GM23338 (cell line): ENCODE measurements at places on chromosomes 7 and 10. TPM values are rescaled to one million over a fixed set of nuclear protein-coding genes. Genes with fewer than 3 reads are reported as not detected.

The EPHA1 gene
- total RNA-seq, result 119 and 154 TPM in 2 replicates

GRCh38 chr7:69653806-69654205 is 55.5 kb downstream of the AUTS2 start:
- no peak overlapping the region for H3K4me3 ChIP-seq
- H3K4me1 ChIP-seq, result peaks cover 43% of the 10 kb centered on the region

GRCh38 chr10:8455181-8455580 is 400.7 kb downstream of the GATA3 start:
- no peaks in the 10 kb centered on the region for H3K4me1 ChIP-seq
- no peaks in the 10 kb centered on the region for H3K27me3 ChIP-seq
- no peak for DNase-seq

GRCh38 chr7:42765931-42766330 is 145.9 kb downstream of the C7orf25 start:
- H3K4me1 ChIP-seq, result no peaks in the 10 kb centered on the region
- no peak overlapping the region for H3K4me3 ChIP-seq
- H3K27ac ChIP-seq, result no peak overlapping the region
- H3K36me3 ChIP-seq, result no peaks in the 10 kb centered on the region

GRCh38 chr7:2688409-2689342 is 674 bp downstream of the AMZ1 start:
- H3K4me1 ChIP-seq, result no peaks in the 10 kb centered on the region; the same call in 1 of the 2 replicates
- H3K27me3 ChIP-seq, result peaks cover 25% of the 10 kb centered on the region
- H3K36me3 ChIP-seq, result no peaks in the 10 kb centered on the region
- peak overlapping the region; percentile 65 for H3K4me3 ChIP-seq

The MMP21 gene
- not detected in 2 replicates for total RNA-seq

DNA sequence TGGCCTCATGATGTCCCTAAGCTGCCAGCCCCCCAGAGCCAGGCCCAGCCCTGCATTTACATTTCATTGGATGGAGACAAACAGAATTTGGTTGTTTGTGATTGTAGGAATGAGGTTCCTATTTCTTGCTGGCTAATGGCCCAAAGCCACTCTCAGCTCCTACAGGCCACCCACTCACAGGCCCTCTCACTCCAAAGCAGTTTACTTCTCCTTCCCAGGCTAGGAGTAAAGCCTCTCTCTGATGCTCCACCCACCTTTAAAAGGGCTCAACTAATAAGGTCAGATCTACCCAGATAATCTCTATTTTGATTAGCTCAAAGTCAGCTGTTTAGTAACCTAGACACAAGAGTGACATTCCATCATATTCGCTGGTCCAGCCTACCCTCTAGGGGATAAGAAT is 11.2 kb upstream of the CUZD1 start:
- peaks cover under 1% of the 10 kb centered on the region; the same call in 1 of the 2 replicates for H3K4me1 ChIP-seq
- H3K36me3 ChIP-seq, result no peaks in the 10 kb centered on the region; the same call in 1 of the 2 replicates
- H3K27me3 ChIP-seq, result no peaks in the 10 kb centered on the region
- H3K4me3 ChIP-seq, result no peak overlapping the region
- H3K27ac ChIP-seq, result no peak overlapping the region

DNA sequence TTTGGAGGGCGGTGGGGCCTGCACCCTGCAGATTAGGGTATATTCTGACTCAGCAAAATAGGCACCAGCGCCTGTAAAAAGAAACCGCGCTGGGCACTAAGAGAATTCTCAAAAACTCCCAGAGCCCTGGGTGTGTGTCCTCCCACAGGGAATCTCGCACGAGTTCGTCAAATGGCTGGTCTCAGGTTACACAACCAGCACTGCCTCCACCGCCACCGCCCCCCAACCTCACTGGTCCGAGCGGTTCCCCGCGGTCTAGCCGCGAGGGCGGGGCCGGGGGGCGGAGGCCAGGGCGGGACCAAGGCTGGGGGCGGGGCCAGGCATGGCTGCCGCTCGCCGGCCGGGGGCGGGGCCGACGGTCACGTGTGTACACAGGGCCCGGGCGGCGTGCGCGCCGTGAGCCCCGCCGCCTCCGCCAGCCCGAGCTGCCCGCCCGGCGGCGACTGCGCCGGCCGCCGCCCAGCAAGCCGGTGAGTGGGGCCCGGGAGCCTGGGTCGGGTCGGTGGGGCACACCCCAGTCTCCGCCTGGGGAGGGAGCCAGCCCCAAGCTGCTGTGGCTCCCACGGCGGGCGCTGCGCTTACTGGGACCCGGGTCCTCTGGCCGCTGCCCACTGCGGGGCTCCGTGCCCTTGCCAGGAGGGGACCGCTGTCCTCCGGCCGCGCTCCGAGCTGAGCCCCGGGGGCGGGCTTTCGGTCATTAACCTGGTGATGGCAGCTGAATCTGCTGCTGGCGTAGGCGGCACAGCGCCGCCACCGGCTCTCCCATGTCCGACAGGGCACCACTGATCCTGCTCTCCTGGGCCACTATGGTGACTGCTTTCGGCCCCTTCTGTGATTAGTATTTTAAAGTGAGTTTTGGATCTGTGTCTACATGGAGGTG is at the start of gene GPR146:
Gene GPR146 (plus strand): TSS at position 358 of the 880 bp plus-strand sequence. CDS start 12,970 bp downstream, outside the sequence.
- DNase-seq, result peak; percentile 98
- H3K36me3 ChIP-seq, result no peaks in the 10 kb centered on the region
- no peaks in the 10 kb centered on the region for H3K27me3 ChIP-seq
- peaks cover 11% of the 10 kb centered on the region for H3K4me1 ChIP-seq
- H3K27ac ChIP-seq, result peak within 1 kb of the TSS; percentile 84

DNA sequence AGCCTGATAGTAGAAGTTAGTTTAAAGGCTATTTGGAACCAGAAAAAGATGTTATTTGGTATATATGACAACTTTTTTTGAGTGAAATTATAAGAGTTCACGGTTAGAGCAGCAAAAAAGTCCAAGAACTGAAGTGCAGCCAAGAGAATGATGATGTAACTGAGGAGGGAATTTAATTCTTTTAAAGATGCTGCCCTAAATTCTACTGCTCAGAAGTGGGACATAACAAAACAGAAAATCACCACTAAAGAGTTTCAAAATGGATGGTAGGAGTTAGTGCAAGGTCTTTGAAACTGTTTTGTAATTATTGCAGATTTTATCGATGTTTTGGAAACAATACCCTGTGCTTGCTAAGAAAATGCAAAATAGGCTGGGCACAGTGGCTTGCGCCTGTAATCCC is 6.5 kb downstream of the SAMD8 start:
- H3K27me3 ChIP-seq, result no peaks in the 10 kb centered on the region
- H3K4me3 ChIP-seq, result no peak overlapping the region
- no peaks in the 10 kb centered on the region for H3K36me3 ChIP-seq
- peaks cover 6% of the 10 kb centered on the region for H3K4me1 ChIP-seq
- DNase-seq, result no peak

The ADRA2A gene
- 1.8 and 2.5 TPM in 2 replicates for total RNA-seq

The KCNMA1 gene
- total RNA-seq, result 8.2 and 8.9 TPM in 2 replicates

- no peak for DNase-seq
- no peaks in the 10 kb centered on the region for H3K27me3 ChIP-seq
- H3K36me3 ChIP-seq, result no peaks in the 10 kb centered on the region
- H3K4me1 ChIP-seq, result peaks cover 21% of the 10 kb centered on the region
- no peak overlapping the region for H3K27ac ChIP-seq
These were observed 26.0 kb upstream of the ATXN7L1 start for GRCh38 chr7:105902325-105902911.
